ENCODE measurements at places on chromosomes 2 and 18.
A peak's percentile ranks its signal among the peaks of the same experiment; 100 is the strongest.

DNA sequence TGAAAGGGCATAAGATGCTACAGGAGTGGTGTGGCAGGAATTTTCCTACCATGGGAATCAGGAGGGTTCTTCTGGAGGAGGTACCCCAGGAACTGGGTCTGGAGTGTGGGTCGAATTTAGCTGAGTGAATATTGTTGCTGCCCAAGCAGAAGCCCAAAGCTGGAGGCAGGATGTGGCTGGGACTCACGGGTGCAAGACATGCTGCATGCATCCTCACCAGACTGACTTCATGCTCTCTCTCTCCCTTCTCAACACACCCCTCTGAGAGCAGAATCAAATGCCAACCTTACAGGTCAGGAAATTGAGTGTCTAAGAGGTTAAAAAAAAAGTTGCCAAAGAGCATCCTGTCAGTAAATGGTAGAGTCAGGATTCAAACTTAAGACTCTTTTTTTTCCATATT, 78.8 kb upstream of the TTC39C start:
- peak; percentile 63 for DNase-seq

GRCh38 chr2:128390256-128390990, 71.8 kb upstream of the HS6ST1 start:
- no peak for DNase-seq

- no peak for DNase-seq
Observed at GRCh38 chr2:150346806-150347205, 140.7 kb downstream of the RND3 start.

- peak; percentile 32 for DNase-seq
Observed at GRCh38 chr2:206164261-206164862, 4.7 kb downstream of the EEF1B2 start.

- DNase-seq = no peak
Observed at GRCh38 chr2:237593596-237594320, 3.2 kb upstream of the RAB17 start.

- DNase-seq = peak; percentile 37
Observed at GRCh38 chr2:32627441-32627813, 423 bp upstream of the TTC27 start.

GRCh38 chr2:28435241-28435640, 42.6 kb downstream of the FOSL2 start:
- DNase-seq = no peak

- no peak for DNase-seq
Observed at GRCh38 chr2:201852878-201853415, 46.6 kb downstream of the CDK15 start.

DNA sequence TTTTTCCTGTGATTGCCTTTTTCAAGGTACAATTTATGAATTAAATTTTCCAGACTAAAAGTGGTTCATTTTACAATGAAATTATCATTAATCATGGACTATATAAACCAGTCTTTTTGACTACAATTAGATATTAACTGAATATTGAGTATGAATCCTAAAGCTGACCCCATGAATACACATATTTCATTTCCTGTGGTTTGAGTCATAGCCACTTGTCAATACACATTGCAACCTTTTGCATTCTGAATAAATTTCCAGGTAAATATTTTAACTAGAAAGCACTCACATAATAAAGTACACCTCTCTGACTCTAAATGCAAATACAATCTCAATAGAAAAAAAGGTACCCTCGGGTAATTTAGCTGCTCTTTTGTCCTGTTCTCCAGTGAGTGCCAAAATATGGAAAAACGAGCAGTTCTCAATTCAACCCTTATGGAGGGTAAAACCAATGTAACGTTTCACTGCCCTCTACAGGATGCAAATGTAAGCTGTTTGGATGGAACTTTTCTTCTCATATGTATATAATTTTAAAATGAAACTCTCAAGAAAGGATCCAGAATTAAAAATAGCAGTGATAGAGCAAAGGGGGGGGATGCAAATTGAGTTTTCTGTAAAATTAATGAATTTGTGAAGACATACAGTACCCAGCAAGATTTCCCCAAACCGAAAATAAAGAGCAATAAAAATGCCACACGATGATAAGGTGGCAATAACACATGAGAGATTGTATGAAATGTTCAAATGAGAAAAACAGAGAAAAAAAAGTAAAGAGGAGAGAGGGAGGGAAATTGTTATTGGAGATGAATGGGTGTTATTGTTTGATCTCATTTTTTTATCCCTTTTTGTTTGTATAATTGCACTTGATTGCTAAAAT, 1795.7 kb upstream of the PIK3C3 start:
- no peak for DNase-seq

DNA sequence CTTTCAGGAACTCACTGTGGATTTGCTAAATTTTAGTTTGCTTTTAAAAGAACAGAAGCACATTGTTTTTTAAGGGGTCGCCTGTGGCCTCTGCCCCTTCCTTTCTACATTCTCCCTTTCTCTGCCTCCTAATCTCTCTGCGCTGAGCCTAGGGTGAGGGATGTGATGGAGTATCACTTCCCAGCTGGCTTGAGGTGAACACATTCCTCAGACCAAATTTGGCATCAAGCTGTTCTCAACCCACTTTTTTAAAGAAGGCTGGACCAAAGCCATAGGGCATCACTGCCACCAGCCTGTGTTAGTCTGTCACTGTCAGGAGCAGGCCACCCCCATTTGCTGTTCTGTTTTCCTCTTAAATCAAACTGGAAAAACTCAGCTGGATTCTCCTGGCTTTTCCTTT, 27.4 kb downstream of the EIF4E2 start:
- DNase-seq = no peak

GRCh38 chr2:21656330-21657075, 532.7 kb downstream of the TDRD15 start:
- DNase-seq = no peak

DNA sequence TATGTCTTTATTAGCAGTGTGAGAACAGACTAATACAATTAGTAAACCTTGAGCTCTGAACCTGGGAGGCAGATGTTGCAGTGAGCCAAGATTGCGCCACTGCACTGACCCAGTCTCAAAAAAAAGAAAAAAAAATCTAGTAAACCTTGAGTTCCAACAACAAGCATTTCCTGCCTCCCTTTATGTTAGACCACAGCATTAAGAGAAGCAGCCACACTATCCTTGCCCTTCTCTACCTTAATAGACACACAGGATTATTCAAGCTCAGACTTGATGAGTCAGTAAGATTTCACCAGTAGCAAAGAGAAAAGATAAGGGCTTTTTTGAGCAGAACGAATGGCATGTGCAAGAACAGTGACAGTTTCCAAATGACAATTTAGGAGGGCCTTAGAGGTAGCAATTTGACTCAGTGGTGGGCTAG, 18.0 kb upstream of the GLS start:
- DNase-seq = no peak

- DNase-seq = no peak
Observed at GRCh38 chr2:229582151-229582550, 132.2 kb downstream of the DNER start.

- no peak for DNase-seq
Observed at GRCh38 chr2:222594679-222595078, 61.2 kb downstream of the FARSB start.

DNA sequence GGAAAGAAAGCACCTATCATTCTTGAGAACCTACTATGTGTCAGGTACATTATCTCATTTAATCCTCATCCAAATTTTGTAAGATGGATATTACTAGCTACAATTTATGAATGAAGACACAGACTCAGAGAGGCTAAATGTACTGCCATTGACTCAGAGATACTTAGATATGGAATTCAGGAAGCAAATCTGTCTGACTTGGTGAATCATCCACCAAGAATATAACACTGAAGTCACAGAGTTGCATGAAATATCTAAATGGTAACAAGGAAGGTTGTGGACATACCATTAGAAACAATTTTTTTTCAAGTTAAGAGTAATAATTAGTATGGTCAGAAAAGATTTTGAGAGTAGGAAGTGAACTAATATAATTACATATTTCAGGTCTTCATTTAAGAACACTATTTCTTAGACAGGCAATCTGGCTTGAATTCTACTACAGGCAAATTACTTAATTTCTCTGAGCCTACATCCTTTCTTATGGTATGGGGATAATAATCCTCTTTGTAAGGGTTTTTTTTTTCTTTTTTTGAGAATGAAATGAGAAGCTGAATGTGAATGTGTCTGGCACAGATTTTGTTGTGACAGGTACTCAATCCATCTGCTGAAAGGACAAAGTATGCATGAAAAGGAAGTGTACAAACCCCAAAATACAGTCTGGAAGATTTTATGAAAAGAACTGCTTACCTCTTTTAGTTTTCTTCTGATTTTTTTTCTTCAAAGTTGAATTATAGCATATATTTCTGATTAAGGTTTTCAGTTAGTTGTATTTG, 14.8 kb upstream of the C2orf66 start:
- DNase-seq = no peak

GRCh38 chr2:237501892-237502513, 15.0 kb downstream of the MLPH start:
- DNase-seq = no peak

Data from CD4-positive, alpha-beta T cell treated with Interleukin-6 for 4 hours (primary cell).